Central memory CD8-positive, alpha-beta T cell (primary cell): ENCODE measurements at places on chromosomes 7 and 10.
A peak's percentile ranks its signal among the peaks of the same experiment; 100 is the strongest.

DNA sequence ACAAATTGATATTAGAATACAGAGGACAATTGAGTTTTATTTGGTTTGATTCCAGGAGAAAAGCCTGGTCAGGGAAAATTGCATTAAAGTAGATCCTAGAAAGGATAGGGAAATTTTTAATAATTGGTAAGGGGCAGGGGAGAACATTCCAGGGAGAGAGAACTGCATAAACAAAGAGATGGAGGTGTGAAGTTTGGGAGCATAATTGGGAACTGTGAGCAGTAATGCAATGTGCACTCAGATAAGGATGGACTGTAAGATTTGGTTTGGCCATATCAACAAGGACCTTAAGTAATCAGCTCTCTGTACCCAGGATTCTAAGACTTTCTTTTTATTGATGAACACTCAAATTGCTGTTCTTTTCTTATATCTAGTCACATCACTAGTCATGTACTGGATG lies 41.4 kb downstream of the ZMYND11 start:
- peaks cover 4% of the 10 kb centered on the region for H3K36me3 ChIP-seq
- H3K27me3 ChIP-seq: no peaks in the 10 kb centered on the region
- H3K27ac ChIP-seq: peak overlapping the region; percentile 48
- DNase-seq: no peak

DNA sequence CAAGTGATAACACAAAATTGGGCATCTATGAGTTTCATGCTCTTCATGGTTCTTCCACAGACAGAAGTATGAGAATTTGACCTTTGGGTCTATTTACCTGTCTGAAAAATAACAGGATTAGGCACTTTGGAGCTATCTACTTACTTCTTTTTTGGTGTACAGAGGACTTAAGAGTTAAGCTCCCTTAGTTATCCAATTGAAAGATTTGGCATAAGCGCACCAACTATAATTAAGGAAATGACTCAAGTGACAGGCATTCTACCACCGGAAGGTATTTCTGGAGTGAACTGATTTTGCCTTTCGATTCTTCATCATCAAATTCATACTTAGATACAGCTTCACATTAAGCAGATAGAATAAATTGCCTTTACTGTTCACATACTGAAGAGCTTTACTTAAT lies 43.9 kb downstream of the IFIT5 start:
- H3K27ac ChIP-seq: no peak overlapping the region
- no peaks in the 10 kb centered on the region for H3K36me3 ChIP-seq
- H3K4me3 ChIP-seq: no peak overlapping the region
- H3K4me1 ChIP-seq: no peaks in the 10 kb centered on the region
- no peak for DNase-seq

GRCh38 chr10:23914641-23915040 lies 294.3 kb upstream of the KIAA1217 start:
- H3K27me3 ChIP-seq: no peaks in the 10 kb centered on the region
- no peak overlapping the region for H3K4me3 ChIP-seq
- no peaks in the 10 kb centered on the region for H3K36me3 ChIP-seq
- no peaks in the 10 kb centered on the region for H3K4me1 ChIP-seq
- peak overlapping the region; percentile 24 for H3K27ac ChIP-seq
- DNase-seq: no peak

DNA sequence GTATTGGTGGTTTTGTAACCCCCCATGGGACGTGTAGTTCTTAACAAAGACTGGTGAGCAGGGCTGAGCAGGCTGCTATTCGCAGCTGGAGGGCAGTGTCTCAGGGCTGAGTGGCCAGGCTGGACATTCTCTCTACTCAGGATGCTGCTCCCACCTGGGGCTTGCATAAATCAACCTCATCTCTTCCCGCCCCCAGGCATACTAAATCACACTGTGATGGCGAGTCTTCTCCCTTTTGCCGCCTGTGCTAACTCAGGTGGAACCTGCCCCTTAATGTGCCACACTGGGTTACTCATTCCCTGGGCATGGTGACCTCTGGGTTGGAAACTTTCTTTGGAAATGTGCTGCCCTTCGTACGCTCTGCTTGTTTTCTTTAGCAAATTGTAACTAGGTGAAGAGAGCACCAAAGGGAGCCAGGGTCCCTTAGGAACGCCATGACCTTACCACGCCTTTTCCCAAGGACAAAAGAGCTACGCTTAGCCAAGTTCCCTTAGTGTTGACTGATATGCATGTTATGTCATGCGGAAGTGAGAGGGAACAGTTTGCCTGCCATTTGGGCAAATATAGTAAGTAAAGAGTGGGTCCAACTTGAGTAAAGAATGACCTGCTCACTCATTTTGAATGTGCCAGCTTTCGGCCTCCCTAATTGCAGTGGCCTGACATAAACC lies 40.4 kb upstream of the COBL start:
- no peaks in the 10 kb centered on the region for H3K4me1 ChIP-seq
- DNase-seq: no peak
- no peak overlapping the region for H3K27ac ChIP-seq
- no peaks in the 10 kb centered on the region for H3K36me3 ChIP-seq
- H3K4me3 ChIP-seq: no peak overlapping the region

- no peaks in the 10 kb centered on the region for H3K4me1 ChIP-seq
- no peaks in the 10 kb centered on the region for H3K27me3 ChIP-seq
- no peak for DNase-seq
Observed at GRCh38 chr10:61803269-61803668, 98.2 kb upstream of the ARID5B start.

DNA sequence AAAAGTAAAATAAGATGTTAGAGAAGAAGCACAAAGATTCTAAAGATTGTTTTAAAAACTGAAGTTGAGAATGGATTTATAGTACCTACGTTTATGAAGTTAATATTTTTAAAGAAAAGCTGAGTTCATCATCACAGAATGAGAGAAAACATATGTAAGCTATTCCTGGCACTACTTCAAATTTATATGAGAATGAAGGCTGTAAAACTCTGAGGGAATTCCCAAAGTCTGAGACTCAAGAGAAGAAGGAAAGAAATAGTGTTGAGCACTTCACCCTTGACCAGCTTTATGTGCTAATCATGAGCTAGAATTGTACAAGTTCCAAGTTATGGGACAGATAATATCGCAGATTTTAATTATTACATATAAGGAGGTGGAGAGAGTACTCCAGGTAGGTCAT lies 323.7 kb upstream of the GNAI1 start:
- H3K27me3 ChIP-seq: no peaks in the 10 kb centered on the region
- no peak overlapping the region for H3K4me3 ChIP-seq
- H3K4me1 ChIP-seq: no peaks in the 10 kb centered on the region
- DNase-seq: no peak
- no peak overlapping the region for H3K27ac ChIP-seq

- no peak for DNase-seq
- H3K36me3 ChIP-seq: peaks cover 2% of the 10 kb centered on the region
- no peak overlapping the region for H3K27ac ChIP-seq
- H3K27me3 ChIP-seq: no peaks in the 10 kb centered on the region
- no peak overlapping the region for H3K4me3 ChIP-seq
- H3K4me1 ChIP-seq: peaks cover 6% of the 10 kb centered on the region
Observed at GRCh38 chr10:113045147-113046055, 95.4 kb downstream of the TCF7L2 start.

GRCh38 chr7:34115503-34115902 lies 210.2 kb downstream of the BMPER start:
- no peaks in the 10 kb centered on the region for H3K4me1 ChIP-seq
- no peaks in the 10 kb centered on the region for H3K36me3 ChIP-seq
- H3K27me3 ChIP-seq: no peaks in the 10 kb centered on the region
- no peak for DNase-seq
- no peak overlapping the region for H3K27ac ChIP-seq
- no peak overlapping the region for H3K4me3 ChIP-seq

GRCh38 chr7:132847376-132847775 lies 234.5 kb downstream of the CHCHD3 start:
- H3K27ac ChIP-seq: no peak overlapping the region
- no peaks in the 10 kb centered on the region for H3K4me1 ChIP-seq

GRCh38 chr10:81498011-81498551 lies 376.9 kb upstream of the NRG3 start:
- no peaks in the 10 kb centered on the region for H3K4me1 ChIP-seq
- no peak for DNase-seq
- H3K36me3 ChIP-seq: peaks cover 5% of the 10 kb centered on the region
- H3K27me3 ChIP-seq: no peaks in the 10 kb centered on the region
- no peak overlapping the region for H3K4me3 ChIP-seq

GRCh38 chr10:72260239-72260975 lies 13.3 kb upstream of the DDIT4 start:
- peak overlapping the region; percentile 86 for H3K4me3 ChIP-seq
- no peaks in the 10 kb centered on the region for H3K27me3 ChIP-seq
- H3K4me1 ChIP-seq: peaks cover 60% of the 10 kb centered on the region
- peaks cover 1% of the 10 kb centered on the region for H3K36me3 ChIP-seq
- H3K27ac ChIP-seq: peak overlapping the region; percentile 92
- peak; percentile 81 for DNase-seq

DNA sequence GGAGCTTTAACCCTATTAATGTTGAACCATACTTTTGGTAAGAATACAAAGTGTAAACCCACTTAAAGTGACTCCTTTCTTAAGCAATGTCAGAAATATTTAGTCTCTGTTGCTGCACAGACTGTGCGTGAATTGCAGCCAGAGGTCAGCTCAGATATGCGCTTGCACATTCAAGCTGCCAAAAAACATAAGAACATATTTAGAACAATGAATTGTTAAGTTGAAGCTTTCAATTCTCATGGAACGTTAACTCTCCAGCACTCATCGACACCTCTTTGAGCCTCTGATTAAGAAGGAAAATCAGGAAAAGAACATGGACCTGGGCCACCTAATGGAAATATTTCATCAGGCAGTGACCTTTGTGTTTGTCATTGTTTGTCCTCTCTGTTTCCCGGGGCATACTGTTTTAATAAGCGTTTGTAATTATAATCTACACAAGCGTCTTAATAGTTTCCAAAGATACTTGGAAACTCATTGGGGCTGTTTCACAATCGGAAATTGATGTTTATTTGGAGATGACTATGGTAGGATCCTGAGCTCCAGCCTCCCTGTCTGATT lies 193.0 kb upstream of the CELF2 start:
- H3K27me3 ChIP-seq: peaks cover 54% of the 10 kb centered on the region
- H3K36me3 ChIP-seq: no peaks in the 10 kb centered on the region
- no peaks in the 10 kb centered on the region for H3K4me1 ChIP-seq

- H3K4me1 ChIP-seq: peaks cover 29% of the 10 kb centered on the region
- peak overlapping the region; percentile 93 for H3K4me3 ChIP-seq
- H3K36me3 ChIP-seq: peaks cover 22% of the 10 kb centered on the region
- DNase-seq: no peak
- no peaks in the 10 kb centered on the region for H3K27me3 ChIP-seq
- peak overlapping the region; percentile 93 for H3K27ac ChIP-seq
Observed at GRCh38 chr7:149125189-149125862, 798 bp downstream of the ZNF425 start.

DNA sequence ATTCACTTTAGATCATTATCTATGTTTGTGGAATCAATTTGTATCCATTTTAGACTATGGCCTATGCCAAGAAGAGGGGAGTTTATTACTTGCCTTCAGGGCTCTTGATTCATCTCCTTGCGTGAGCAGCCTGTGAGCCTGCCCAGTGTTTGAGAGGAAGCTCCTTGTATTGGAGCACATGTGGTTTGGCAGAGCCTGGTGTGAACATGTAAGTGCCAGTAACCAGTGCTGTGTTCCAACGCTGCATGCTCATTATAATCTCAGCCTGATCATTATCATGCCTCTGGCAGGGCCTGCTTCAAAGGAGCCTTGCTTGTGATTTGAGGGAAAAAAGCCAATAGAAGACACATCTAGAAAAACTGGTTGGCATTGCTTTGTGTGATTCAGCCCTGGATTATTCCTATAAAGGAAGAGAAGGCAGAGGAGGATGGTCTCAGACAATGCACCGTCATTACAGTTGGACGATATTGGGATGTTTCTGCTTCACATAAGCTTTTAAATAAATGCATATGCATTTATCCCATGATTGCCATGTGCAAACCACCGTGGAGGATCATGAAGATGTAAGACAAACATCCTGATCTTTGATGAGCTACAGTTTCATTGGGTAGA lies 203.4 kb upstream of the AHR start:
- DNase-seq: no peak
- no peaks in the 10 kb centered on the region for H3K27me3 ChIP-seq
- H3K27ac ChIP-seq: no peak overlapping the region
- peaks cover 10% of the 10 kb centered on the region for H3K4me1 ChIP-seq
- H3K36me3 ChIP-seq: peaks cover 1% of the 10 kb centered on the region

GRCh38 chr10:70403483-70404035 lies 386 bp upstream of the EIF4EBP2 start:
- peaks cover 7% of the 10 kb centered on the region for H3K36me3 ChIP-seq
- peak overlapping the region; percentile 58 for H3K27ac ChIP-seq
- peaks cover 34% of the 10 kb centered on the region for H3K4me1 ChIP-seq

DNA sequence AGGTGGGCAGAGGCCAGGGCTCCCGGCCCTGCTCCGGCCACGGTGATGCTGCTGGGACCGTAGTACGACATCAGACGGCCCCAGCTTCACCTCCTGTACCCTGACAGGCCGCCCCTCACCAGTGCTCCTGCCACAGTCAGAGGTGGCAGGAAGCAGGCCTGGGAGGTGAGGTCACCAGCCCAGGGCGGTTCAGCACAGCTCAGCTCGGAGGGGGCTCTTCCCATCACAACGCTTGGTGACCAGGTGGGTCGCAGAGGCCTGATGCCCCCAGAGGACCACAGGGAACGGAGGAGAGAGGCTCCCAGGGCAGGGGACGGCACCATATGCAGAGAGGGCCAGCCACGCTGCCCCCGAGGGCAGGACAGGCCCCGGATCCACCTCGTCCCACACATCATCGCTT lies 8.8 kb downstream of the MICALL2 start:
- H3K27me3 ChIP-seq: no peaks in the 10 kb centered on the region
- H3K4me3 ChIP-seq: no peak overlapping the region
- no peaks in the 10 kb centered on the region for H3K4me1 ChIP-seq
- DNase-seq: no peak

GRCh38 chr10:132538031-132538789 lies 623 bp downstream of the INPP5A start:
- H3K4me1 ChIP-seq: peaks cover 44% of the 10 kb centered on the region
- peaks cover 9% of the 10 kb centered on the region for H3K36me3 ChIP-seq
- peak overlapping the region; percentile 82 for H3K27ac ChIP-seq
- H3K27me3 ChIP-seq: peaks cover 4% of the 10 kb centered on the region
- no peak for DNase-seq

DNA sequence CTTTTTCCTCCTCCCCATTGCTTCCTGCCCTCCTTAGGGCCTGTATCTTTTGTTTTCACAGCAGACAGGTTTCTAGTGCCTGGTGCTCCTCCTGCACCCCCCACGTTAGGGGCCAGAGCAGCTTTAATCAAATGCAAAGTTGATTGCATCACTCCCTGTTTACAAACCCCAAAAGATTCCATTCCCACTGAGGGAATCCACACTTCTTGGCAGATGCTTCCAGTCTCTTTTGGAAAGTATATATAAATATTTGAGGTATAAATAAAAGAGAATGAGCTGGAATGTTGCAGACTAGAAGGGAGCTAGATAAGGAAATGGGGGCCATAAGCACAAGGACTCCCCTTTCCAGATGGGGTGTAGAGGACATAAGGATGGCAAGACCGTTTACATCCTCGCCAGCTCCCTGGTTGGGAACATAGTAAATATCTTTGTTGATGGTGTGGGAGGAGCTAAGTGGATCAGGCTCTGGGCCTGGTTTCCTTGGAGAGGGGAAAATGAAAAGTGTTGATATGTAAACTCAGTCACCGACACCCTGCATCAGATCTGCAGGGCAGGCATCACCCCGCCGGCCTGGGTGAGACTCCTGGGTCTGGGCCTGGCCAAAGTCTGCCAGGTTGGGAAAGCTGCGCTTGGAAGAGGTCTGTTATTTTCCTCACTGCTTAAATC lies 6.2 kb downstream of the RARRES2 start:
- no peak overlapping the region for H3K27ac ChIP-seq
- no peak overlapping the region for H3K4me3 ChIP-seq
- DNase-seq: no peak
- H3K36me3 ChIP-seq: peaks cover 10% of the 10 kb centered on the region
- H3K4me1 ChIP-seq: peaks cover 5% of the 10 kb centered on the region

- peaks cover 3% of the 10 kb centered on the region for H3K36me3 ChIP-seq
- no peak overlapping the region for H3K27ac ChIP-seq
- H3K4me3 ChIP-seq: no peak overlapping the region
- no peak for DNase-seq
- no peaks in the 10 kb centered on the region for H3K27me3 ChIP-seq
Observed at GRCh38 chr7:130560972-130561371, 69.1 kb downstream of the MEST start.
